ENCODE measurements at places on chromosomes 5 and 9. TPM values are rescaled to one million over a fixed set of nuclear protein-coding genes. Genes with fewer than 3 reads are reported as not detected.
A peak's percentile ranks its signal among the peaks of the same experiment; 100 is the strongest.

Gene F2RL1
- 8.2 TPM for total RNA-seq

Gene ADAMTS6
- 23.1 TPM for total RNA-seq

Gene SLC6A7
- not detected for total RNA-seq

Gene DMRT2
- 1.0 TPM for total RNA-seq

Gene MAMDC4
- 3.0 TPM for total RNA-seq

Gene IL7R
- 1.5 TPM for total RNA-seq

Gene PCDHB5
- 7.0 TPM for total RNA-seq

Gene PAEP
- total RNA-seq: not detected

DNA sequence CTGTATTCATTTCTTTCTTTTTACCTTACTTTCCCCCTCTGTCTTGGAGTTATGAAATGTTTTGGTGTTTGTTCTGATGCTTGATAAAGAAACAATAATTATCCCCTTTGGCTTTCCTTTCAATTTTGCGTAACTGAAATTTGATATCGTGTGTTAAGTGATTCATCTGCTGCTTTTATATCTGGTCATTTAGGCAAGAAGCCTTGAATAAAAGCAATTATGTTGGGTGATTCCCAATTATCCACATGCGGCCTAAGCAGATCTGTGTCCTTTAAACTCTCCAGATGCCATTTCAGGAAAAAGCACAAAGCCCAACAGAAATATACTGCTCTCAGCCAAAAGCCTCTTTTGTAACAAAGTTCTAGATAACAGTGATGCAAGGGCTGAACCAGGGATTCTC lies 92.8 kb downstream of the TAF11L14 start:
- DNase-seq: no peak

- DNase-seq: no peak
Measured at GRCh38 chr5:140041492-140042392, 1.4 kb downstream of the NRG2 start.

DNA sequence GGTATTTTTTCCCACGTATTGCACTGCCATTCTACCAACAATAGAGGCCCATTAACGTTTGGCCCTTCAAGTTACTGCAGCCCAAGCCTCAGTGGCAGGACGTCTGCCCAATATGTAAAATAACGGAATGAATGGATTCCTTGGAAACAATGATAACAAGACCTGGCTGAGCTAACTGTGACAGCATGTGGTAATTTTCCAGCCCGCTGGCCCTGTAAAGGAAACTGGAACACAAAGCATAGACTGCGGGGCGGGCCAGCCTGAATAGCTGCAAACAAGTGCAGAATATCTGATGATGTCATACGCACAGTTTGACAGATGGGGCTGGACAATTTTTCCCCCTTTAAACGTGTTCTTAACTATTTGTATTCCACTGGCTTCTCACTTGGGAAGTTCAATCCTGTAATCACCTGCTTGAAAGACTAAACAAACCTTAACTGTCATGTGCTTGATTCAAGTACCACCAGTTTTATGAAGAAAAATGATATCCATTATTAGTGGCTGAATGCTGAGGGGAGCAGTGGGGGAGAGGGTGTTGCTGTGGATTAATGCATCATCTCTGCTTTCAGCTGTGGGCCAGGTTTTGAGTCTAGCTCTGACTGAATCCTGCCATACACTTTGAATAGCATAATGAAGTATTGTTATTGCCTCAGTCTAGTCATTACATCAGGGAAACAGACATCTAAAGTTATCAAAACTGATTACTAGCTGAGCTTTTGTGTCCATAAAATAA lies 323.9 kb downstream of the TMEM161B start:
- DNase-seq: no peak

DNA sequence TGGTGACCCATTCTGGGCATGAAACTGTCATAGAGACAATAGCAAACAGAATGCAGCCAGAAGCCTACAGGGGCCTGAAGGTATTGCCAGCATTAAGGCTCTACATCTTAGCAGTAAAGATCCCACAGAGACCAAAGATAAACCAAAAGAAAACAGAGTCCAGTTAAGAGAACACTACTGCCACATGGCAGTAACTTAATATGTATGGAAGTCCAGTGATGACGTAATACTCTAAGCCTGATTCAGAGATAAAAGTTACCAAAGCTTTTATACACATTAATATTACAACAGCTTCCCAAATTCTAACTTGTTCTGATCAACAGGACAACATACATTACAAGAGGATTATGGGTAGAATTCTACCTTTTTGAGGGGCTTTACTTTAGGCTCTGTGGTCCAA lies 371.5 kb downstream of the PRELID2 start:
- DNase-seq: no peak

DNA sequence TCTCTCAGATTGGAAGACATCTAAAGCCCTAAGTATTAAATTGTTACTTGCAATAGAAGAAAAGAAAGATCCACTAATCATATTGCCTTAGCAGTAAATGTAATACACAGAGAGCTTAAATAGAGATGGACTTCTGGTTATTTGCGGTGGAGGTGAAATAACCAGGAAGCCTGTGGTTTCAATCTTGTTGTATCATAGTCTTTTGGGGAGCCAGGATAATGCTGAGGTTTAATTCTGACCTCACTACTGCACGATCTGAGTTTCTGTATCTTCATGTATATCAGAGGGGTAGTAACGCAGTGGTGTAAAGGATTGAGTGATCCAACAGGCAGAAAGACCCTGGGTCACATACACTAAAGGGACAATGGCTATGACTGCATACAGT lies 71.7 kb downstream of the ANKRD55 start:
- DNase-seq: no peak

DNA sequence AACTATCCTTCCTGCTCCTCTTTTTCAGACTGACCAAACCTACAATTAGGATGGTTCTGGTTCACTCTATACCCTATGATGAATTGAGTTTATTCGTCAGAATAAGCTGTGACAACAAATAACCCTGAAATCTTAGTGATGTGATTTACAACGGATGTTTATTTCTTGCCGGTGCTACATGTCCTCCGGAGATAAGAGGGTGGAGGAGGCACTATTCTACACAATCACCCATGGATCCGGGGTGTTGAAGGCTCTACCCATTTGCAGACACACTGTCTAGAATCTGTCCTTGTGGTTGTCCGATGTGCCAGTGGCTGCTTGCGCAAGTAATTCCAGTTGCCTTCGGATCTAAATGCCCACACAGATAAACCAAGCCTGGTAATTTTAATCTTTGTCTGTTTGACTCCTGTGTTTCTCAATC lies 44.7 kb downstream of the CDC14B start:
- DNase-seq: no peak

- no peak for DNase-seq
Measured at GRCh38 chr5:66417781-66418180, 178.4 kb upstream of the MAST4 start.

DNA sequence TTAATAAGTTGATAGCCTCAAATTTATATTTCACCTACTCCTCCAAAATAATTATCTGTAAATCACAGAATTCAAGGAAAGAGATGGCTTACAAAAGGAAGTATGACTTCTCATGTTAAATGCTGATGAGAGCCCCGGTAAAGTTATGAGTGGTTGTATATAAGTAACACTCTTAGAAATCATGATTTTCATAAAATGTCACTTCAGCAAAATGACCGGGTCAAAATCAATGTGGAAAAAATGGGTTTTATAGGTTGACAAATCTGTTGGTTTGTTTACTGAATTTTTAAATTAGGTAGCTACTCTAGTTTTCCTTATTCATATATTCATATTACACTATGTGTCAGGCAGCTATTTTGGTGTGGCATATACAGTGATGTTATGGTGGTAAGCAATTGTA lies 1131.0 kb downstream of the TAF11L14 start:
- no peak for DNase-seq

DNA sequence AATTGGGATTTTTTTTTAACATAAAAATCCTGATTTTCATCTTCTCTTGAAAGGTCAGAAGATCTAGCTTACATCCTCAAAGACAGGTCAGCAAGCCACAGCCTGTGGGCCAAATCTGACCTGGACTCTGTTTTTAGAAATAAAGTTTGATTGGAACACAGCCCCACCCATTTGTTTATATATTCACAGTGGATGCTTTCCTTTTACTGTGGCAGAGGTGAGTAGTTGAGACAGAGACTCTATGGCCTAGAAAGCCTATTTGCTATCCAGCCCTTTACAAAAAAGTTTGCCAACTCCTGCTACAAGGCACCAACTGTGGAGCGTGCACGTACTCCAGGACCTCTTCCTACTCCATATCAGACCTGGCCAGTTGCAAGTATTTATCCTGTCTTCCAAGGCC lies 13.4 kb upstream of the CCNJL start:
- no peak for DNase-seq

- no peak for DNase-seq
Measured at GRCh38 chr9:33202018-33202417, 34.9 kb upstream of the B4GALT1 start.

GRCh38 chr5:90802474-90803317 lies 244.1 kb downstream of the ADGRV1 start:
- DNase-seq: no peak

DNA sequence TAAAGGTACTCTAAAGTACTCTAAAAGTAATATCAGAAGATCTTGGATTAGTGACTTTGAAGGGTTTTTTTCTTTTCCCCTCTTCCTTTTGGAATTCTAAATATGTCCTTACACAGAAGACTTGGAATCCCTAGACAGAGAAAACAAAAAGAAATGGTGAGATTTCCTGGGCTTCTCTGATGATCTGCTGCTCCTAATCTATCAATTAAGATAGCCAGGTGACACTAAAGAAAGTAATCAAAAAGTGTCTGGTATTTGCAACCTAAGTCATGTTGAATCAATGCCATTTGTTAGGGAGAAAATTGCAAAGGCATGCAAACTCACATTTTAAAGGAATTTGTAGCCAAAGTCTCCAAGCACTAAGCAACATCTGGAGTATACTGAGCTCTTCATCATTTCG lies 29.5 kb upstream of the MYO10 start:
- DNase-seq: no peak

DNA sequence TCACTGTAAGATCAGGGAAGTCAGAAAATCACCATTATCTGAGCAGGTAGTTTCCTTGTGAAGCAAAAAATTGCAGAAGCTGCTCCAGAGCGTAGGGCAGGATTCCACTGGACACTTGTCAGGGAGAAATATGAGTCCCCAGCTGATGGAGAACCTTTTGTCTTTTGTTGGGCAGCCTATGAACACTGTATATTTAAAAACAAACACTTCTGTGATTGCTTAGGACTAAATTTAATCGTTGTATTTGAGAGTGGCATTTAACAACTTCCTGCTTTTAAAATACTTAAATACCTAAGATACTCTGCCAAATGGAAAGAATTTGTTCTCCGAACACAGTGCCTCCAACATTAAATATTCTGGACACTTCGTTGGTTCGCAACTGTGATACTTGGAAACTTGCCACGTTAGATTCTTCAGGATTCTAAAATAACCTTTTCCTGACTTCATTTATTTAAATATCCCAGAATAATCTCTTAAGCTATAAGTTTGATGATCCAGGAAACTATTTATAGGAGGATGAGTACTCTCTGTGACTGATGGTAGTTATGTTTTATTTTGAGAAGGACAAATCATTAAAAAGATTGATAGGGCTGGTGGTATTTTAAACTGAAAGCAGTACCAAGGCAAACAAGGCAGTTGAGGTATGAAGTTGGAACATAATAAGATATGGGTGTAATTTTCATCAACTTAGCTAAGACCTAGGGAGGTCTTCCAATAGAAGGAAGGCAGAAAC lies 2.7 kb upstream of the HSPA4 start:
- DNase-seq: no peak

- no peak for DNase-seq
Measured at GRCh38 chr5:178382754-178383164, 150.2 kb upstream of the PHYKPL start.

DNA sequence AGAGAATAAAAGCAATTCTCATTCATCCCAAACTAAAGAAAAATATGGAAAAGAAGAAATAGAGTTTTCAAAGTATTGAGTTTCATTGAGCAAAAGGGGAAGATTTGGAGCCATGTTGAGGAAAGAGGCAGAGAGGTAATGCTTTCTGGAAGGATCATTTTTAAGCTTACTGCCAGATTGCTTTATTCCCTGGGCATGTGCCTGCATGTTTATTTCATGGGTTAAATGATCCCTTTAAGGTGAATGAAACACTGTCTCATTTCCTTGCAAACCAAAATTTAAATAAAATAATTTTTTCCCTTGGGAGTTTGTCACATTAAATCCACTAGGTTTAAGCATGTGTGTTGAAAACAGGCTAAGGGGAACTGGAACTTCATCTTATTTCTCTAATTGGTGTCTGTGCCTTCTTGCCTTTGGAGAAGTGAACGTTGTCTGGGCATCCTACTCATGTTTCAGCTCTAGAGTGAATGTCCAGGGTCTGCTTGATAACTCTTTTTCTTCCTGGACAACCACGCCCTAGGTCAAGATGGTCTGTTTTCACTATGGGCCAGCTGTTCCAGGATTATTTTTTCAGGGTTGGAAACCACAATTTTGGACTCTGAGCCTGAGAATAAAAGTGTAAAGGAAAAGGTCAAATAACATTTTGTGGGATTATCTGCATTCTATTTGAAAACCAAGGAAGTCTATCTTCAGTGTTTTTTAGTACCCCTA lies 114.1 kb upstream of the ELL2 start:
- DNase-seq: no peak

DNA sequence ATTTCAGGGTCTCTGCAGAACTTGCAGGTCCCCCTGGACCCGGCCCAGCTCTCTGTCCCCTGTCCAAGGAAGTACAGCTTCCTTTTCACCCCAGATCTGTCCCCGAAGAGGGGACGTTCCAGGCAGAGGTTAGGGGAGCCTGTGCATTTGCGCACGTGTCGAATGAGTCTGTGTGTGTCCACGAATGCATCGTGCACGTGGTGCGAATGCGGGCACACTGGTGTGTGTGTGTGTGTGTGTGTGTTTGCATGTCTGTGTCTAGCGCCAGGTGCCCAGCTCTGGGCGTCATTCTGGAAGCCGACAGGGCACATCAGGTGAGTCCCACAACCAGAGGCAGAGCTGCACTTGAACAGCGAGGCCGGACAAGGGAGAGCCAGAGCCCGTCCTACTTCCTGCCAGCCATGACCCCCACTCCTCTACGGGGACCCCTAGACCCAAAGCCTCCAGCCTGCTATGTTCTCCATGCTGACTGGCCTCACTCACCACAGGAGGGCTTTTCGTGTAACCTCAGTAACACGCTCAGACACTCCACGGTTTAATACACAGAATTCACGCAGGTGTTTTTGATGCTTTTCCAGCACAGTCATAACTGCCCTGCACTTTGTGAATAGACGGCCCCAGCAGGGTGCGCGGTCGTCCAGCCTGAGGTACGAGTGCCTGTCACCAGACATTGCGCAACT lies 41.3 kb upstream of the CACNA1B start:
- DNase-seq: no peak

- no peak for DNase-seq
Measured at GRCh38 chr5:9239071-9239470, 306.8 kb downstream of the SEMA5A start.

GRCh38 chr9:88418715-88419540 lies 30.7 kb downstream of the SPIN1 start:
- no peak for DNase-seq

- DNase-seq: peak; percentile 35
Measured at GRCh38 chr5:97142521-97143254, at the start of gene LIX1. Gene LIX1 (minus strand): TSS chr5:97142611. CDS start chr5:97142576, 35 bp downstream.

- no peak for DNase-seq
Measured at GRCh38 chr9:18743971-18744370, 270.0 kb downstream of the ADAMTSL1 start.

- DNase-seq: no peak
Measured at GRCh38 chr5:116303340-116303739, 218.5 kb downstream of the COMMD10 start.

GRCh38 chr5:131214609-131215227 lies 44.0 kb downstream of the LYRM7 start:
- no peak for DNase-seq

GRCh38 chr5:123756816-123757215 lies 244.8 kb downstream of the CSNK1G3 start:
- no peak for DNase-seq

GRCh38 chr5:139960723-139961383 lies 82.2 kb downstream of the NRG2 start:
- no peak for DNase-seq

GRCh38 chr5:1899201-1899600 lies 16.5 kb upstream of the IRX4 start:
- no peak for DNase-seq
